ENCODE measurements at places on chromosomes 4 and X.

GRCh38 chr4:182644683-182645050 lies 272.5 kb downstream of the DCTD start:
- peak; percentile 77 for DNase-seq

DNA sequence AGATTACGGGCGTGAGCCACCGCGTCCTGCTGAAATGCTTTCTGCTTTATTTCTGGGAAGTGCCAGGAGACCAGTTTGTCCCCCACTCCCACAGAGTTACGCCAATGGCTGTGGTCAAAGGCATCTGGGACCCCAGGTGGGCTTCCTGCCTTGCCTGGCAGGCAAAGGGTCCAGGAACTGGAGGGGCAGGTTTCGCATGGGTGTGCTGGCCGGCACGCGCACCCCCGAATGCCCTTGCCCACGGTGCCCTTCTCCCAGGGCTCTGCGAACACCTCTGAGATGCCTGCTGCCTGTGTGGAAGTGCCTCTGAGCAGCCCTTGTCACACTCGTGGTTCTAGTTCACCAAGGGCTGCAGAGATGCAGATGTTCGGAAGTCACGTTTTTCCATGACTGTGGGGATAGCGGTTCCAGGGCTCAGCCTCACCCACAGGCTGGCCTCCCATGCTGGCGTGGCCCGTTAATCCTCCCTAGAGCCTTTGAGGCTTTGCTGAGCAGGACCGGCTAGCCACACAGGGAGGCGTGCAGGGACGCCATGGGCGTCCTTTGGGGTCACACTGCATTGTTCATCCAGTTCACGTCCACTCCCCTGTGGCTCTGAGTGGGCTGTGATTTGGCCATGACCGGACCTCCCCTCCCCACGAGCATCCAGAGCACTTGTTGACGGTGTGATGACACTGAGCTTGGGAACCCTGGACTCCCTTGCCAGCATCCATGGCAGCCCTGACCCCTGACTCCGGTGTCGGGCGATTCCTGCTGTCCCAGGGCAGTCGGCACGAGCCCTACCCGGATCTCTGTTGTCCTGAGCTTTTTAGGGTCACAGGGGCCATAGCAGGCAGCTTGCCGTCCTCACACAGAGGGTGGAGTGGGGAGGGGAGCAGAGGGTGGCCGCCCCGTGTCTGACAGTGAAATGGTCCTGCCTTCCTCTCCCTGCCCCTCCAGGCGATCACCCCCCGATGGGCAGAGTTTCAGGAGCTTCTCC lies 12.7 kb upstream of the ADD1 start:
- no peak for DNase-seq

GRCh38 chrX:11787564-11787963 lies 29.5 kb downstream of the MSL3 start:
- peak; percentile 57 for DNase-seq

GRCh38 chr4:68883870-68884269 lies 67.7 kb downstream of the UGT2A3 start:
- DNase-seq: no peak

DNA sequence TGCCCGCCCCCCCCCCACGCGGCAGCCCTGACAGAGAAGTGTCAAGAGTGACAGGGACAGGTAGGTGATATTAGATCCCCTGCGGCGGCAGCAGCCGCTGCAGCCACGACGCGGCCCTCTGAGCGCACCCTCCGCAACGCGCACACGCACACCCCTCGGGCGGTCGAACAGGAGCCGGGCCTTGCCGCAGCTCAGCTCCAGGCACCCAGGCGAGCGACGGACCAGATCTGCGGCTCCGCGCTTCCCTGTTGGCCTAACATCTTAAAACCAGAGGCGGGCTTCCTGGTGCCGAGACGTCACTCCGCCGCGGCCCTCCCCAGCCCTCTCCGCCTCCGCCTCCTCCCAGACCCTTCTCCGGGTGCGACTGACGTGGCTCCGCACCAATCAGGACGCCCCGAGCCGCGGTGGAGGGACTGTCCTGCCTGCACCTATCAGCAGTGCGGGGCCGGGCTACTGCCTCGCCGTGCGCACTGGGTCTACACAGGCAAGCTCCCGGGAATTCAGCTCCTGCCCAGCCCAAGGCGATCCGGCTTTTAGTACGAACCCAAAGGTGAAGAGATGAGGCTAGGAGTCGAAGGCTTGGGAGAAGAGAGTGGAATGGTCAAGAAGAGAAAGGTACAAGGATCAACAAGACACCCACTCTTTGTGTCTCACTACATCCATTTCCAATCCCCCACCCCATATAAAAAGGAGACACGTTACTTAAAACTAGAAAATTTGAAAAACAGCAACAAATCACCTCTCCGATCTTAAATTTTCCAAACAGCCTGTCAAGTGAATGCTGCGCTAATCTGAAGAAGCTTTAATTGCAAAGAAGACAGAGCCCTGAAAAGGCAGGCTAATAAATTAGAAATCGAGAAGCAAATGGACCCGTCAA lies at the start of gene PITX2:
Gene PITX2, minus strand, starts transcription at position 237 of the 877 bp plus-strand sequence. CDS start 617 bp downstream, outside the sequence.
- DNase-seq: peak; percentile 97

- DNase-seq: no peak
Measured at GRCh38 chr4:127856196-127856812, 24.4 kb upstream of the PLK4 start.

DNA sequence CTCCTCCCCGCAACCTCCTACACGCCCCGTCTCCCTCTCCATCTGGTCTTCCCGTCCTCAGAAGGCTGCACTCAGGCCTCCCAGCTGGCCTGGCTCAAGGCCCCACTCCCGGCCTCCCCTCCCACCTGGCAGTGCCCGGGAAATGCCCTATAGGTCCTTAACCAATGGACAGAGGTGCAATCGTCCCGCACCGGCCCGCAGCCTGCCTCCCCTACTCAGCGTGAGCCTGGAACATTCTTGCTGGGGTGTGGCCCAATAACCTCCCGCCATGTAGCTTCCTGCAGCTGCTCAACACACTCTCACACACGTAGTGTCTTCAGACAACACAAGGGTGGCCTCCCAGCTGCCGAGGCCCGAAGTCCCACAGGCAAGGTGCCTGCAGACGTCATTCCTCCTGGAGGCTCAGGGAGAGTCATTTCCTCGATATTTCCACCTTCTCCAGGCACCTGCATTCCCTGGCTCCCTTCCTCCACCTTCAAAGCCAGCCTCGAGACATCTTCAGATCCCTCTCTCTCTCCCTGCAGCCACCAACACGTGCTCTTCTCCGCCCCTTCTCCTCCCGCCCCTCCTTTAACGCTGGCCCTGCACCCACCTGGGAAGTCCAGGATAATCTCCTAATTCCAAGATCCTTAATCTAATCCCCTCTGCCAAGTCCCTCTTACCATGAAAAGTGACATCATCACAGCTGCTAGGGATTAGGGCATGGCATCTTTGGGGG lies 56.2 kb downstream of the ADRA2C start:
- DNase-seq: no peak

DNA sequence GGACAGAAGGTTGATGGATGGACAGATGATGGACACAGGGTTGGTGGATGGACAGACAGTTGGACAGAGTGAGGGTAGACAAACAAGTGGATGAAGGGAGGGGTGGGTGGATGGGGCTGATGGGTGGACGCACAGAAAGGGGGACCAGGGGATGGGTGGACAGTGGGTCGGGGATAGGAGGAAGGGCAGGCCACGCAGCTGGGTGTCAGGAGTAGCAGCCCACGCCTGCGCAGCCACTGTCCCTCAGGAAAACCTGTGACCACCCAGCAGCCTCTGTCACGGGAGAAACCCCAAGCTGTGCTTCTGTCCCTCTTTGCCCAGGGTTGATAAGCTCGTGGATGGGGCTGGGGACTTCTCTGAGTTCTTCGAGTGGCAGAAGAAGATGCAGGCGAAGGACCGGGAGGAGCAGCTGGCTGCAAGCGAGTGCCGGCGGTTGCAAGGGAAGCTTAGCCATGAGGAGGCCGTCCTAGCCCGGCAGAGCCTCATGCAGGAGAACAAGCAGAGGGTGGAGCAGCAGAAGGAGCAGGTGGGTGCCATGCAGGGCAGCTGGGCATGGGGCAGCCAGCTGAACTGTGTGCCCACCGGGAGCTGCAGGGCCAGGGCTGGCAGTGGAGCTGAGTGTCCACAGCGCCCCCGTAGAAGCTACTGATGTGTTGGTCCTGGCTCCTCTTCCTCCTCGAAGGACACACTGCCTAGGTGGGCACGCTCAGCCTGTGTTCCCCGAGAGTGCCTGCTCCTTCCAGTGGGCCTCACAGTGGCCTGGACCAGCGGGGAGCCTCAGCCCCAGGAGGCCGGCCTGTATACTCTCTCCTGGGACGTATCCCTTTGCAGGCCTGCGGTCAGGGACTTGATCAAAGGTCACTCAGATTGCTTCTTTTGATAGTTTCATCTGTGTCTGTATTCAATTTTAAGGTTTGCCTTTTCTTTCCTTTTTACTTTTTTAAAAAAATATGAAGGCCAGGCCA lies 16.8 kb upstream of the RNF4 start:
- no peak for DNase-seq

DNA sequence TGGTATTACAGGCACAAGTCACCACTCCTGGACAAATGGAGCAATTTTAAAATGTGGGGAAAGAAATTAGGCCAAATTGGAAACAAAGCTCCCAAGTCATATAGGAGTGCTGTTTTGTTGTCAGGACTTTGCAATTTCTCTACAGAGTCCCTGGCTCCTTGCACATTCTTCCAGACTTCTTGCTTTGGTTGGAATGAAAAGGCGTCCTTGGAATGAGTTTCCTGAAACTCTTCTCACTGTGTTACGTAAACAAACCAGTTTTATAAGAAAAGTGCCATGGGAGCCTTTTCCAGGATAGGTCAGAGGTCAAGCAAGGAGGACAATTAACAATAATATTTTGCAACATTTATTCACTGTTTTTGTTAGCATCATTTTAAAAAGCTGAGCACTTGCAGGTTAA lies 32.4 kb upstream of the KIT start:
- DNase-seq: no peak
